Activated T-helper 1 cell treated with Interleukin-2 at 50 U/mL for 16 hours (primary cell): ENCODE measurements at places on chromosomes 5 and 9.
A peak's percentile ranks its signal among the peaks of the same experiment; 100 is the strongest.

- no peak for DNase-seq
Observed at GRCh38 chr5:66515209-66515608, 81.0 kb upstream of the MAST4 start.

- DNase-seq, result no peak
Observed at GRCh38 chr5:44842496-44843282, 33.9 kb downstream of the MRPS30 start.

DNA sequence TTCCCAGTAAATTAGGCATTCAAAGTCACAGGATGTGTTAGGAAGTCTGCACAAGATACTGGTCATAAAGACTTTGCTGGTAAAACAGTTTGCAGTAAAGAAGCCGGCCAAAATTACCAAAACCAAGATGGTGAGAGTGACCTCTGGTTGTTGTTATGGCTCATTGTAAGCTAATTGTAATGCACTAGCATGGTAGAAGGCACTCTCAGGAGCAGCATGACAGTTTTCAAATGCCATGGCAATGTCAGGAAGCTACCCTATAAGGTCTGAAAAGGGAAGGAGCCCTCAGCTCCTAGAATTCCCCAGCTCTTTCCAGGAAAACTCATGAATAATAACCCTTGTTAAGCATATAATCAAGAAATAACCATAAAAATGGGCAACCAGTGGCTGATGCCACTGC is 64.3 kb upstream of the TNC start:
- DNase-seq, result no peak

DNA sequence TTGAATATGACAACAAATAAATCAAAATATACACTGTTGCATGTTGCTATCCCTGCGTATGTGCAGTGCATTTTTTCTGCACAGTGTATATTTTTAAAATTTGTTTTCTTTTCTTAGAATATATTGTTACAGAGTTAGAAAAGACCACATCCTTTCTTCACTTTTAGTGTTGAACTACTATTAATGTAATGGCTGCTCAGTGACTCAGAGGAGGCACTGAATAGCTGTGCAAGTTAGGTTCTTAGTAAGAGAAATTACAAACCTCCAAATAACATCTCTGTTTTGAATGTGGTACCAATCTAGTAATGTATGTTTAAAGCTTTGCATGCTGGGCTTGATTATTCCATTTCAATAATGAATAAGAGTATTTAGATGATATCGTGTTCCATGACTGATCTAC is 208.9 kb upstream of the PRR16 start:
- no peak for DNase-seq

DNA sequence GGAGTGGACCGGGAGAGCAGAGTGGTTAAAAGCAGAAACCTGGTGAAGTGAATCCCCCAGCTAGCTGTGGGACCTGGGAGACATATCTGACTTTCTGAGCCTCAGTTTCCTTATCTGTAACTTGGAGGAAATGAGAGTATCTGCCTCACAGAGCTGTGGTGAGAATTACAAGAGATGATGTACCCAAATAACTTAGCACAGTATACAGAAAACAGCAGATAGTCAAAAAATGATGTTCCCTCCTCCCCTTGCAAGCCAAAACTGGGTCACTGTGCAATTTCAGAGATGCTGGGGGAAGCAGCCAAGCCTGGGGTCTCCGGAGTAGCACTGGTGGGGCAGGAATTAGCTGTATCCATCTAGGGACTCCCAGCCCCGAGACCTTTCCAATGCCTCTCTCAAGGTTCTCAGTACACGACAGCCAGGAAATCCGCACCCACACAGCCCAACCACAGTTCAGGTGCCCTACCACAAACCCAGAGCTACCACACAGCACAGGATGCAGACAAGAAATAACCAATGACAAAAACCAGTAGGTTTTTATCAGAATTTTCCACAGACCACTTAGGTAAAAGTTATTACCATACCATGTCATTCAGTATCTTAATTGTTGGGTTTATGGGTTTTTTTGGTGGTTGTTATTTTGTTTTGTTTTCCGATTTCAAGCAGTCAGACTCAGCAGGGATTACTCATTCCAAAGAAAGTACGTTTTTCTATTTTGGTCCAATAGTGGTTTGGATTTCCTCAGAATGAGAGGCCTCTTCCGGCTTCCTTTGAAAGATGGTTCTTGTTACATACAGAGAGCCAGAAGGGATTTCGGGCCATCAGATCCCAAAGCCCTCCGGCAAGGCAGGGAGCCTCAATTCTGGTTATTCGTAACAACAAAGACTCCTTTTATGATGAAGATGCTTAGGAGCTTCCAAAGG is 4.9 kb upstream of the HRH2 start:
- DNase-seq, result peak; percentile 54

DNA sequence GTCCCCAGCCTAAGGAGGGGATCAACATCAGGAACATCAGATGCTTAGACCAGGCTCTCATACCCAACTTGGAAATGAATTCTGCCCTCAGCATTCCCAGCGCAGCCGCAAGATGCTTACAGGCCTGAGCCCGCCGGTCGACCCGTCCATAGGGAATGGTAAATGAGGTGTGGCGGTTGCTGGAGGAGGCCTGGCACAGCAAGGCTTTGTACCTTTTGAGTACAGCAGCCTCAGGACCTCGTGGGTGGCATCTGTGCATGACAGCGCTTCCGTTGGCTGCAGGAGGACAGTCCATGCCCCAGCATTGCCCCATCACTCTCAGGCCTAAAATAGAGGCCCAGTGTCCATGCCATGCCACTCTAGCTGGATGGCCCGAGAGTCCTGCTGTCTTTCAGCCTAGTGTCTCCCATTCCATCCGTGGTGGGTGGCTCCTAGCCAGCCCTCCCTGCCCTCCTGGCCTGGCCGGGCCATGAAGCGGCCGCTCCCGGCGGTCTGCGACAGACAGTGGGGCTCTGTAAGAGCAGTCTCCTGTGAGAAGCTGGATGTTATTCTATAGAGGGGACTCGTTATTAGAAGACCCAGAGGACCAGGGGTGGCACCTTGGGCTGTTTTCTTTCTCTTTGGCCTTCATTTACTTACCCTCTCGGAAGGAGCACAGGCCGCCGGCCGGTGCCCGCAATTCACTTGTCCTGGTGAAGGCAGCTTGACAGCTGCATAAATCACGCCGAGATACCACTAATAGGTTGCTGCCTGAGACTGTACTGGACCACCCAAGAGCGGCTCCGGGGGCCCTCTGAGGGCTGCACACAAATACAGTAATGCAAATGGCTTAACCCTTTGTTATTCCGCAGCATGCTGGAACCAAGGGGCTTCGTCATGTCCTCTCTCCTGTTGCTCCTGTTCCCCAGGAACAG is 223.5 kb upstream of the TUT7 start:
- no peak for DNase-seq

DNA sequence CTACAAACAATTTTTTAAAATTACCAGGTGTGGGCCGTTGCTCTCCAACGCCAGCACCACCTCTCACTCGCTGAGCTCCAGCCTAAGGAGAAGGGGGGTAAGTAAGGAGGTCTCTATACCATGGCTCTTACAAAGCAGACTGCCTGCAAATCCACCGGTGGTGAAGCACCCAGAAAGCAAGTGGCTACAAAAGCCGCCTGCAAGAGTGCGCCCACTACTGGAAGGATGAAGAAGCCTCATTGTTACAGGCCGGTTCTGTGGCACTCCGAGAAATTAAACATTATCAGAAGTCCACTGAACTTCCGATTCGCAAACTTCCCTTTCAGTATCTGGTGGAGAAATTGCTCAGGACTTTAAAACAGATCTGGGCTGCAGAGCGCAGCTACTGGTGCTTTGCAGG is 46.0 kb downstream of the CDO1 start:
- no peak for DNase-seq

DNA sequence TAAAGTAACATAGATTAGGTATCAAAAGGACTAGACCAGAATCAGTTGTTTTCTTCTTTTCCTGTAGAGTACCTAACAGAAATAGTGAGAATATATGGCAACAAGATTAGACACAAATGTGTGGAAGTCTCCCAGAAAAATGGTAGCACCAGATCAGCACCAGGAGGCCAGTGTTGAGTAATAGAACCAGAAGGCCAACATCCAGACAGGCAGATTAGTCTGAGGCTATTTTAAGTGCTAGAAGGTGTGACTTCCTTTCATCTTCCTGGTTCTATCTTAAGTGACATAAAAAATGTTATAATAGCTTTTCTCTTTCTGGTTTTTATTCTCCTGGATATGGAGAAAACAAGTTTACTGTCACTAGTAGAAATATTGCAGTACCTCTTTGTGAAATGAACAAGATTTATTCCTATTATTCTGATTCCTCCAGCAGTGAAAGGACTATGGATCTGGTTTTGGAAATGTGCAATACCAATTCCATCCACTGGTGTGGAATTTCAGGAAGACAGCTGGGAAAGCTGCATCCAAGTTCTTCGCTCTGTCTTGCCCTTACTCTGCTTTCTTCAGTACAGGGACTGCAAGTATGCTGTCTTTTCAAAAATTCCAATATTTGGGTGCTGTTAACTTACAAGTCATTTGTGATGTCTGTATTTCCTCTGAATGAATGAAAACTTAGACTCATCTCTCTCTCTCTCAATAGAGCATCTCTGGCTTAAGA is 39.1 kb downstream of the SHLD3 start:
- no peak for DNase-seq

- no peak for DNase-seq
Observed at GRCh38 chr5:171806976-171807747, 21.5 kb downstream of the SMIM23 start.

- DNase-seq, result no peak
Observed at GRCh38 chr9:91143642-91144041, 218.1 kb downstream of the AUH start.

- no peak for DNase-seq
Observed at GRCh38 chr5:112784726-112785125, 47.0 kb downstream of the APC start.

DNA sequence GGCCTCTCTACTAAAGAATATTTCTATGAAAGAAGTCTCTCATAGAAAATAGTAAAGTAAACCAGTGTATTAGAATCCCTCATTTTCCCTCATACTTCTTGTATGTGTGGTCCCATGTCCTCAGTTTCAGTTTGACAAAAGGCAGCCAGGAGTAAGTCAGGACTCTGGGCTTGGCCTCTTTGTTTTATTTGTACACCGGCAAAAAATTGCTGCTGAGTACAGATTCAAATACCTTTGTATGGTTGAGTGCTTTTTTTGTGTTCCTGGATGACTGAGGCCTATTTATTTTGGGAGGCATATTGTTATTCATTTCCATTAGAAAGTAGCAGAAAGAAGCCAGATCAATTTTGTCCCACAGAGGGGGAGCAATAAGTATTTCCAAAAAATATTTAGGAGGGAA is 47.3 kb upstream of the CEP78 start:
- DNase-seq, result no peak

DNA sequence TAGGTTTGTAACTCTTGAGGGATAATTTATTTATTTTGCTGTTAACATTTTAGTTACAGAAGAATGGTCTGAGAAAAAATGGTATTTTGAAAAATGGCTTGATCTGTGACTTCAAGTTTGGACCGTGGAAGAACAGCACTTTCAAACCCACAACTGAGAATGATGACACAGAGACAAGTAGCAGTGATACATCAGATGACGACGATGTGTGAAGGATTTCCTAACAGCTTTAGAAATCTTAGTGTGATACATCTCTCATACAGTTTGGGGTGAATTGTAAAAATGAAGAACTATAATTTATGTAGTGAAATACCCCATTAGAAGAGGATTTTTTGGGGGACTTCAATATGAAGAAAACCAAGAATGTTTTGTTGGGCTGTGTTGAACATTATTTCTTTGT is 88.7 kb downstream of the GPBP1 start:
- no peak for DNase-seq

DNA sequence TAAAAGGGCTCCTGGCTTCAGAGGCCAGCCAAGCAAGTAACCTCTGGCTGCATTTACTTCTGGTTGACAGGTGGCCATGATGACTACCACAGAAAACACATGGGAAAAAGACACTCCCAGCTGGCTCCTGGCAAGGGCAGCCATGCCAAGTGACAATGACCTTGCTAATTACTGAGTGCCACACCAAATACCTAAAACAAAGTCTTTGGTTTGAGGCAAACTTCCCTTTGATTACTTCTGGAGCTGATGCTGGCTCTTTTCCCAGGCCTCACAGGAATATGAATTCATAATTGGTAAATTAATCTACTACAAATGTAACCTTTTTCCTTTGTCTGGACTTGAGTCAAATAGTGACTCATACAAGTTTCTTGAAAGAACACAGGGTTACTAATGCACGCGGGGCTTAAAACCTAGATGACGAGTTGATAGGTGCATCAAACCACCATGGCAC is 61.0 kb downstream of the LPAR1 start:
- no peak for DNase-seq

DNA sequence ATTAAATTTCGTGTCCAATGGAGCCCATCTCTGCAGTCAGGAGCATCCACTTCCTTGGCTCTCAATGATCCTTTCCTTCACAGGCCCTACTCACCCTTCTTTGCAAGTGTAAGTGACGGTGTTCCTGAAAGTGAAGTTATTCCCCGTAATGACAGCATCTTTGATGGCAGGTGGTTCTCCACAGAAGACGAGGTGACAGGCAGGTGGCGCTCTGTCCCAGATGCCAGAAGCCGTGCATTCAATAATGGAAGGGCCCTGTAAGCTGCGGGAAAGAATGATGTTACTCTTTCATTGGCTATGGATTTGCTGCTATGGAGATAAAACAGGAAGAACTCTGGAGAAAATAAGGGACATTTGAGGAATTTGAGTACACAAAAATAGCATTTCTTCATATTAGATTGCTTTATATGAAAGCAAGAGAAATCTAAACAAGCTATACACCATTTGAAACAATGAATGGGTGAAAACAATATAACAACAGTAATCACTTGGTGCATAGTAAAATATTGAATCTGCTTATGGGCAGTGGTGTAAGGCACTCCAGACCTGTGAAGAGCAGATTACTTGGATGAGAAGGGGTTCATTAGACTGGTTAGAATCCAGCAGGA is 89.9 kb upstream of the TXNDC8 start:
- no peak for DNase-seq

DNA sequence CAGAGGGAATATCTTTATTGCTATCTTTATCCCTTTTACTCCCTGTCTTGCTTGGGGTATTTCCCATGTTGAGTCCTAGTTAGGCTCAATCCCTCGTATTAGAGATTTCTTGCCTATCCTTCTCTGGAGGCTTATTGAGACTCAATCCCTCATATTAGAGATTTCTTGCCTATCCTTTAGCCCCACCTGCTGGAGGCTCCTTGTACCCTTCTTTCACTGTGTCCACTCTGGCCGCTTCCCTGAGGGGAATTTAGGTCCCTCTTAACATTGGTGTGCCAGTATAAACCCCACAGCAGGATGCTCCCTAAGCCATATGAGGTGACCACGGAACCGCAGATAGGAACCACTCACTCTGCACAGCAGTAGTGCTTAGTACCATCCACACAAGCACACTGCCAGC is 110.7 kb upstream of the MAMDC2 start:
- DNase-seq, result no peak

- no peak for DNase-seq
Observed at GRCh38 chr5:154653418-154653763, 101.8 kb upstream of the LARP1 start.
